Left lung (tissue), 14 donors: ENCODE measurements at places on chromosomes 12 and 14. TPM values are rescaled to one million over a fixed set of nuclear protein-coding genes. Genes with fewer than 3 reads are reported as not detected.

KRT6B gene
- not detected for polyA plus RNA-seq

DNA sequence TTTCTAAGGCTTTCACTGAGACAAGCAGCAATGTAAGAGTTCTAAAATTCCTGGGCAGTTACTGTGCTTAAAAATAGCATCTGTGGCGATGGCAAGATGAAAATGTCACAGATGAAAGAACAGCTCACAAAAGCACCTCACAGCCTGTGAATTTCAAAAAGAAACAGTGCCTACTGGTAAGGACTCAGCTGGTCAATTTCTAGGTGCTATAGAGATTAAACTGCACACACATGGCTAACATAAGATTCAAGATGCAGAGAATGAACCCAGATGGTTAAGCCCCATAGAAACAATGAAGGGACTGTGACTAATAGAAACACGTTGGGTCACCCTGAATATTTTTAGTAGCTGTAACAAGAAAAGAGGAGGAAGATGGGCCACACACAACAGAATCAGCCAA is 12.0 kb upstream of the IL26 start:
- no peak for DNase-seq

- DNase-seq = no peak
Measured at GRCh38 chr12:25130741-25131188, 64.2 kb downstream of the DNAI7 start.

GRCh38 chr14:86654558-86655184 is 1124.7 kb downstream of the FLRT2 start:
- DNase-seq = peak; percentile 4

TAS2R50 gene
- 0.20 TPM for polyA plus RNA-seq

SDSL gene
- polyA plus RNA-seq = 4.6 TPM

- no peak for DNase-seq
Measured at GRCh38 chr14:50260072-50260471, 28.7 kb upstream of the SOS2 start.

- no peak for DNase-seq
Measured at GRCh38 chr12:47878918-47879481, 25.8 kb downstream of the VDR start.

- no peak for DNase-seq
Measured at GRCh38 chr14:20935303-20935984, 19.8 kb upstream of the RNASE2 start.

- no peak for DNase-seq
Measured at GRCh38 chr12:86735851-86736250, 479.7 kb upstream of the MGAT4C start.
